Left lobe of liver (tissue), 2 donors: ENCODE measurements at places on chromosomes 7 and 10. TPM values are rescaled to one million over a fixed set of nuclear protein-coding genes. Genes with fewer than 3 reads are reported as not detected.

- no peak for DNase-seq
Observed at GRCh38 chr7:123863461-123863860, 18.5 kb downstream of the HYAL4 start.

GRCh38 chr7:101235522-101235921 is 2.1 kb downstream of the CLDN15 start:
- no peak for DNase-seq

GRCh38 chr7:103851357-103851756 is 138.1 kb downstream of the RELN start:
- DNase-seq = no peak

Gene C7orf33
- not detected for total RNA-seq

Gene BTBD16
- 1.5 TPM for total RNA-seq

GRCh38 chr7:18610331-18610948 is 114.9 kb downstream of the HDAC9 start:
- no peak for DNase-seq

DNA sequence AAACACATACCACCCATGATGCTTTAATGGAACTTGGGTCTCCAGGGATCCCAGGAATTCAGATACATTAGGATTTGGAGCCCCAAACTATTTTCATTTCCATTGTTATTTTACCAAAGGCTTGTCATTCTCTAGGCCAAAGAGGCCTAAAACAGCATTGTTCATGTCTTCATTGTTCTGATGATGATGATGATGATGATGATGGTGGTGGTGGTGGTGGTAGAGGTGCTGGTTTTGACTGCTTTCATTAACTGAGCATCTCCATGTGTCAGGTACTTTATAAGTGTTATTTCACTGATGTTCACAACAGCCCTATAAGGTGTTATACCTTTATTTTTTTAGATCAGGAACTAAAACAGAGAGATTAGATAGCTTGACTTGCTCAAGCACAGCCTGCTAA is 12.2 kb upstream of the RBM20 start:
- DNase-seq = no peak

GRCh38 chr7:101784292-101785127 is 32.9 kb upstream of the CUX1 start:
- DNase-seq = no peak

Gene CYP2W1
- 0.08 TPM for total RNA-seq

DNA sequence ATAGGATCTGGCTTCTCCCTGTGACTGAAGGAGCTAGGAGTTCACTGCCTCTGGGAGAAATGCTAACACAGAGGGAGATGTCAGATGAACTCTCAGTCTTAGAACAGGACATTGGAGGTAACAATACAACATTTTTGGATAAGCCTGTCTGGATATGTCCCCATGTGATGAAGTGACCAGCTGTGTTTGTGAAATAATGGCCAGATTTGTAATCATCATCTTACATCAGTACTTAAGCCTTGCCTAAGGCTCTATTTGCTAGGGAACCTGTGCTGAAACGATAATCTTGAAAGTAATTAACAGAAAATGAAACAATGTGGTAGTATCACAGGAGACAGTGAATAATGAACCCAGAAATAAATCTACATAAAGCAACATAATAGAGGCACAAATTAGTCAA is 56.2 kb downstream of the CRPPA start:
- no peak for DNase-seq

Gene FOXI2
- not detected for total RNA-seq

- DNase-seq = no peak
Observed at GRCh38 chr7:152115021-152115718, 89.7 kb downstream of the GALNT11 start.

DNA sequence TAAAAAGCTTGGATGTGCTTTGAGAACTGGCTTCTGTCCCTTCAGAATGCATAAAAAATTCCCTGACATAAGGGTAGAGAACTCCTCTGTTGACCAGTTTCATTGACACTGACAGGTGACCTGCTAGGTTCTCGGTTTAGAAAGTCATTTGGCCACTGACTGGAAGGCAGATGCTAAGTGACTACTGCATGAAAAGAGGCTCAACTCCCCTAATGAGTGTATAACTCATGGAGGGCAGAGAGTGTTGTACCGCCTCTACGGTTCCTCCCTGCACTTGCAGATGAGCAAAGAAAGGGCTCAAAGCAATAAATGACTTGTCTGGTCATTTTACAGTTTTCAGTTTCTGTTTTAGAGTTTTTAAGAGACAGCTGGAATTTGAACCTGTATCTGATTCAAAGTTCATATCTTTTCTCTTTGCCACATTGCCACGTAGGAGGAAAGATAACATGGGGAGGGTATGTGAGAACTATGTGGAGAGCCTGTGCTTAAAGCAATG is 2.9 kb upstream of the FGL2 start:
- DNase-seq = no peak

Gene DOCK1
- 14.7 TPM for total RNA-seq

Gene KIAA1217
- total RNA-seq = 26.7 TPM

Gene C10orf143
- 2.9 TPM for total RNA-seq

DNA sequence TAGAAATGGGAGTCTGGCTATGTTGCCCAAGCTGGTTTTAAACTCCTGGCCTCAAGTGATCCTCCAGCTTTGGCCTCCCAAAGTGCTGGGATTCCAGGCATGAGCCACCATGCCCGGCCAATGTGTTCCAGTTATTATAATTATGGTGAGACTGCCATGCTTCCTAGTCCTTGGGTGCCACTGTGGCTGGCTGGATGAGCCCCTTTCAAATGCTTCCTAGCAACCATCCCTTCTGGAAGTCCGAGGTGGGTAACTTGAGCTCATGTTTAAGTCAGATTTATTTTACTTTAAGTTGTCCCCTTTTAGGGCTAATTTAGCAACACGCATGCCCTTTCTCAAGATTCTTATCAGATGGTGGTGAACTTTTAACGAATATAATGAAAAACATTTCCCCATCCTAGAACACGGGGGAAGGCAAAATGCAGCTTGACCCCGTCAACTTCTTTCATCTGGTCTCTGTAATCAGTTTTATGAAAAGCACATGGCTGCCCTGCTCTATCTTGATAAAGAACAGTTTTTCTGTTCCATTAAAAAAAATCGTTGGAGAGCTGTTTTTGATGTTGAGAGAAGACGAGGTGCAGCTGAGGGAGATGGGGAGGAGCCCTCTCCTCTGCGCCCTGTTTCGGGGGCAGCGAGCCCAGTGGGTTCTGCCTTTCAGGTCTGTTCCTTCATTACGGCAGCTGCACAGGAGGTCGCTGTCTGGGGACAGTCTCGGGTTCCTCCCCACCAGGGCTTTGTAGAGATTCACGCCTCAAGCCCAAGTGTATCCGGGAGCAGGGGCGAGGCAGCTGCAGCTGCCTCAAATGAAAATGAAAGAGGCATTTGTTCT is 61.0 kb upstream of the MKI67 start:
- no peak for DNase-seq

GRCh38 chr10:77027141-77027540 is 610.5 kb downstream of the KCNMA1 start:
- DNase-seq = no peak

GRCh38 chr10:100996678-100997359 is 2.8 kb upstream of the LZTS2 start:
- no peak for DNase-seq

DNA sequence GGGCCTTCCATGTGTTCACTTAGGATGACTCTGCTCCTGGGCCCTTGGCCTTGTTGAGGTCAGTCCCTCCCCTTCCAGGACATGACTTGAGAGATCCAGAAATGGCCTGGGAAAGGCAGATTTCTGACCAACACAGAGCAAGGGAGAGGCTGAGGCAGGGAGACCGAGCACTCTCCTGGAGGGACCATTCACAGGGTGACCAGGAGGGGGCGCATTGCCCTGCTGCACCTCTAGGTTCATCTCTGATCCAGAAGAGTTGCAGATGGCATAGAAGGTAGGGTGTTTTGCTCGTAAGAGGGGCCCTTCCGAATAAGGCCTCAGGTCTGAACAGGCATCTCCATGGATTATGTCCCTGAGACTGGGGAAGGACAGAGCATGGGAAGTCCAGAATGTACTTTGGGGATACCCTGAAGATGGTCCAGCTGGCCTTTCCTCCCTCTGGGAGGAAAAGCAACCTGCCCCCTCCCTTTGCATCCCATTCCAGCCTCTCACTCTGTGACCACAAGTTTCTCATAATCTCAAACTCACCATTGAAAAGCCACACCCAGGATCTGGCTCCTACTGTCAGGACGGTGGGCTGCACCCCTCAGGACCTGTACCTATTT is 6.6 kb downstream of the DMBT1 start:
- DNase-seq = no peak
